ENCODE measurements at places on chromosomes 13 and 19.

DNA sequence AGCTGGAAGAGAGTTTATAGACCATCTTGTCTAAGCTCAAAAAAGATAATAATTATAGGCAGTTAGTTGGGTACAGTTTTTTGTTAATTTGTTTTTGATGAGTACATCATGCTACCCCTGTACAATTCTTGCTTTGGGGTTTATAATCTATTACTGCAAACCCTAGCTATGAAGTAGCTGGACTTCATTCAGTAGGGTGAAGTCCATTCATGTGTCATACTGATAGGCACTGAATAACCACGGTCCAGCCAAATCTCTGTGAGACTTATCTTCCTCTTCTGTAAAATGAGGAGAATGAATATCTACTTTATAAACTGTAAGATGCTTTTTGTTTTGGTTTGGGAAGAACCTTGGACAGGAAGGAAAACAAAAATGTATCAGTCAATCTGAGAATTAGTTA lies 19.5 kb downstream of the SLC46A3 start:
- DNase-seq, result no peak

GRCh38 chr13:71797517-71797916 lies 69.5 kb downstream of the DACH1 start:
- DNase-seq, result no peak

DNA sequence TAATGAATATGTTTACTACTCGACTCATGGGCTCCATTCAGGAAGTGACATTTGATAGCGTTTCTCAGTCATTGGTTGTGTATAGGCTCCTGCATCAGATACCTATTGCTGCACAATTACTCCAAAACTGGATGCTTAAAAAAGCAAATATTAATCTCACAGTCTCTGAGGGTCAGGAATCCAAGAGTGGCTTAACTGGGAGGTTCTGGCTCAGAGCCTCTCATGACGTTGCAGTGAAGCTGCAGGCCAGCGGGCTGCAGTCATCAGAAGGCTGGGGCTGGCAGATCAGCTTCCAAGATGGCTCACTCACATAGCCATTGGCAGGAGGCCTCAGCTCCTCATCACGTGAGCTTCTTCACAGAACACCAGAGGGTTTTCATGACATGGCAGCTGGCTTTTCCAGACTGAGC lies 525.1 kb upstream of the NBEA start:
- no peak for DNase-seq

DNA sequence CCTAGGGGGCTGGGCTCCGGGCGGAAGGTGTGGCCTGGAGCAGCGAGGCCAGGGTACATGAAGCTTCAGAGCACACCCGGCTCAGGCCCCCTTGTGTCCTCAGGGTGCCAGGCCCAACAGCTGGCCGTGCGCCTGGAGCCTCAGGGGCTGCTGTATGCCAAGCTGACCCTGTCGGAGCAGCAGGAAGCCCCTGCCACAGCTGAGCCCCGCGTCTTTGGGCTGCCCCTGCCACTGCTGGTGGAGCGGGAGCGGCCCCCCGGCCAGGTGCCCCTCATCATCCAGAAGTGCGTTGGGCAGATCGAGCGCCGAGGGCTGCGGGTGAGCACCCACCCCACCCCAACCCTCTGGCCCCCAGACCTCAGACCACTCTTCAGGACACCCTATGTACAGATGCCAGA lies 3.2 kb downstream of the SYDE1 start:
- no peak for DNase-seq

- no peak for DNase-seq
Observed at GRCh38 chr13:38990693-38991092, at the start of gene STOML3. STOML3 (minus strand) TSS chr13:38990831; CDS start chr13:38990721, 110 bp downstream.

DNA sequence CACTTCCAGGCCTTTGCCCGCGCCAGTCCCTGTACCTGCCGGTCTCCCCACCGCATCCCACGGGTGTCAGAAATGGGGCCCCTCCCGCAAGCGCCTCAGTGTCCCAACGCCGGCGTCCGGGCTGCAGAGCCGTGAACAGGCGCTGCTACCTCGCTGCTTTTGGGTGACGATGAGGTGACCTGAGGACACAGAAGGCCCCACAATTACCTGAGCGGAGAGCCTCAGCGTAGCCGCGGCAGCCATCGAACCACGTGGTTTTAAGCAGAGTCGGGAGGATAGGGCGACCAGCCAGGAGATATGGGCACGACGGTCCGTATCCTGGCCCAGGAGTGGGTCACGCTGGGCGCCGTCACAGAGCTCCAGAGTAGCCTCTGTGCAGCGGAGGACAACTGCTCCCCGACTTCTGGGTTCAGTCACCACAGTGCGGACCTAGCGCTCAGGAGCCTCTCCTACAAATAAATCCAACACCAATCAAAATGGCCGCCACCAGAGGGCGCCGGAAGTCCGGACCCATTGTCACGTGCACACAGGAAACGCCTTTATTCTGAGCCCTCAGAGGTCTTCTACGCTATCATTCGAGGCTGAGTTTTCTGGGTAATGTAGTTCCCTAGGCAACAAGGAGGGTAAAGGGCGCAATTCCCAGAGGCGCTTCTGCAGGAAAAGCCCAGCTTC lies at the start of gene ZNF814:
TSS of gene ZNF814 (minus strand) at position 478 of the 672 bp plus-strand sequence. CDS start at position 243, 235 bp downstream.
- peak; percentile 81 for DNase-seq

- DNase-seq, result no peak
Observed at GRCh38 chr19:50797429-50797780, 7.2 kb downstream of the ACP4 start.

DNA sequence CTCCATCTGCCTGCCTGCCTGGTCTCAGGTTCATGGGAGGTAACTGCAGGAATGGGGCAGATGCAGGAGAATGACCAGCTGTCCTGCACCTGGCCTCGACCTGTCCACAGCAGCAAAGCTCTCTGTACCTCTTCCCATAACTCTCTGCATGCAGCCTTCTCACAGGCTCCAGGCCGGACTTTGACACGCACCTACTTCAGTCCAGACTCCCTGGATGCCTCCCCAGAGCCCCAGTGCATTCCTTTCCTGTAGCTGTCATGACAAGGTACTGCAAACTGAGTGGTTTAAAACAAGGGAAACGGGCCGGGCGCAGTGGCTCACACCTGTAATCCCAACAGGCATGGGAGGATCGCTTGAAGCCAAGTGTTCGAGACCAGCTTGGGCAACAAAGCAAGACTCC lies 3.3 kb downstream of the NANOS2 start:
- no peak for DNase-seq

DNA sequence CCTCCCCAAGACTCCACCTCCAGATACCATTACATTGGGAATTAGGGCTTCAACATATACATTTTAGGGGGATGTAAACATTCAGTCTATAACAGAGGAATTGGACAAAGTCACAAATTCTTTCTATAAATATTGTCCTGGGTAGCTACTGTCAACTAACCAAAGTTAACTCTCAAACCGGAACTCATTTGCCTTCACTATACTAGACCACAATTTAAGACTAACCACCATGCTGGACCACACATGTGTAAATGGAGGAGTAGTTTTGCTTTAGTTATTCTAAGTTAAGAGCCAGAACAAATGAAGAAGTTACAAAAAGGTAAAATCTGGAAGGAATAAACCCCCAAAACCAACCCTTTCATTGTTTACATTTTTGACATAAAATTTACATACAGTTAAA lies 222.8 kb downstream of the NDFIP2 start:
- DNase-seq, result no peak

GRCh38 chr13:112818040-112818697 lies 128.3 kb downstream of the ATP11A start:
- DNase-seq, result no peak

DNA sequence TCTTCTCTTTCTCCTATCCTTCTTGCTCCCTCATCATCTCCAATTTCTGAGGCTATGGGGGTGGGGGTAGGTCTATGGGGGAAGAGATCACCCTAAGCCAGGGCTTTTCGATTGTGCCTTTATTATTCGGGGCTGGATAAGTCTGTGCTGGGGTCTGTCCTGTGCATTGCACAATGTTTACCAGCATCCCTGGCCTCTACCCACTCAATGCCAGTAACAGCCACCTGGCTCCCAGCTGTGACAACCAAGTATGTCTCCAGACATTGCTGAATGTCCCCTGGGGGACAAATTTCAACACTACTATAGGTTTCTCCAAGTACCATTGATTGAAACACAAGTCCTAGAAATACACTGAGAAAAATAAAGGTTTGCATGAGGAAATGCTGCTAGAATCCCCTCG lies 13.2 kb downstream of the CBY2 start:
- DNase-seq, result no peak

- DNase-seq, result no peak
Observed at GRCh38 chr19:31331536-31331935, 17.7 kb downstream of the TSHZ3 start.

DNA sequence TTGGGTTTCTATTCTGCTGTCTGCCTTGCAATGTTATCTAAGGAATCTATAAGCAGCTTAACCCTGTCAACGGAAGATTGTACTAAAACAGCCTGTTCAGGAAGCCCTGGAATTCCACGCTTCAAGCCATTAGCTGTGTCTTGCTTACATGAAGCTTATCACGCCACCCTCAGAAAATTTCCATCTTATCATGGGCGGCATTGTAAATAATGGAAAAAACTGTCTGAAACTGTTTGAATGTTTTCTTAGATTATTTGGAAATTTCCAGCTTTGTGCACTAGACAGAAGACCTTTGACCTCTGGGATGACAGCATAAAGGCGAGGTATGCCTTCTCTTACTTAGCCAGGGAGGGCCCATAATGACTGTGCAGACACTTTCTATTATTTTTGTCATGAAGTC lies 319.7 kb downstream of the KCNRG start:
- DNase-seq, result no peak

- DNase-seq, result no peak
Observed at GRCh38 chr19:7554990-7555864, 19.7 kb downstream of the PNPLA6 start.

- DNase-seq, result no peak
Observed at GRCh38 chr19:38800577-38801347, 11.8 kb downstream of the LGALS7B start.

GRCh38 chr19:2613507-2614295 lies 88.8 kb downstream of the GNG7 start:
- DNase-seq, result no peak

- no peak for DNase-seq
Observed at GRCh38 chr13:42055500-42056085, 7.1 kb downstream of the DGKH start.

DNA sequence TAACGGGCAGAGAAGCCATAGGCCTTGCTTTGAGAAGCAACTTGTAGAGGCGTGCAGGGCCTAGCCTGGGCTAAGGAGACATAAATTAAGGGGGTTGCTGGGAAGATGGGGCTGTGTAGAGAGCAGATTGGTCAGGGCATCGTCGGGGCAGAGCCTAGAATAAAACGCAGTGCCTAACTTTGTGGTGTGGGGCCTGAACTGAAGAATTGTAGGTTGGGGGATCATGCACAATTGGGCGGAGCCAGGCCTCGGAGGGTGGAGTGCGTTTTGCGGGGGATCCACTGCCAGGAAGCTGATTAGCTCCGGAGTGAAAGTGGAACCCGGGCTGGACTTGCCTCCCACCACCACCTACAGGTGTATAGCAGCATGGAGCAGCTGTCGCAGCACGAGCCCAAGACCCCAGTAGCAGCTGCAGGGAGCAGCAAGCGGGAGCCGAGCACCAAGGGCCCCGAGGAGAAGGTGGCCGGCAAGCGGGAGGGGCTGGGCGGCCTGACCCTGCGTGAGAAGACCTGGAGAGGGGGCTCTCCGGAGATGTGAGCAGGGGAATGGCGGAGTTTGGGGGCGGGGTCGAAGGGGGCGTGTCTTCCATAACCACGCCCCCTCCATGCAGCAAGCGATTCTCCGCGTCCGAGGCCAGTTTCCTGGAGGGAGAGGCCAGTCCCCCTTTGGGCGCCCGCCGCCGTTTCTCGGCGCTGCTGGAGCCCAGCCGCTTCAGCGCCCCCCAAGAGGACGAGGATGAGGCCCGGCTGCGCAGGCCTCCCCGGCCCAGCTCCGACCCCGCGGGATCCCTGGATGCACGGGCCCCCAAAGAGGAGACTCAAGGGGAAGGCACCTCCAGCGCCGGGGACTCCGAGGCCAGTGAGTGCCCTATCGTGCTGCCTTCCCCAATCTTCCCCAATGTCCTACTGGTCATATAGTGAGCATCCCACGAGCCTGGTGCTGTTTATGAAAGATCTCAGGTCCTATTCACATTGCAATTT lies 13.8 kb downstream of the DNASE2 start:
- DNase-seq, result peak; percentile 69

- DNase-seq, result no peak
Observed at GRCh38 chr19:14553042-14553938, 18.6 kb downstream of the NDUFB7 start.

- no peak for DNase-seq
Observed at GRCh38 chr19:9720541-9720940, 45.6 kb upstream of the ZNF562 start.

- no peak for DNase-seq
Observed at GRCh38 chr13:73300718-73301425, 242.1 kb downstream of the KLF5 start.

GRCh38 chr19:18742324-18742723 lies 48.8 kb downstream of the COMP start:
- DNase-seq, result no peak

- DNase-seq, result no peak
Observed at GRCh38 chr19:44943801-44944249, 1.8 kb downstream of the APOC4 start.

DNA sequence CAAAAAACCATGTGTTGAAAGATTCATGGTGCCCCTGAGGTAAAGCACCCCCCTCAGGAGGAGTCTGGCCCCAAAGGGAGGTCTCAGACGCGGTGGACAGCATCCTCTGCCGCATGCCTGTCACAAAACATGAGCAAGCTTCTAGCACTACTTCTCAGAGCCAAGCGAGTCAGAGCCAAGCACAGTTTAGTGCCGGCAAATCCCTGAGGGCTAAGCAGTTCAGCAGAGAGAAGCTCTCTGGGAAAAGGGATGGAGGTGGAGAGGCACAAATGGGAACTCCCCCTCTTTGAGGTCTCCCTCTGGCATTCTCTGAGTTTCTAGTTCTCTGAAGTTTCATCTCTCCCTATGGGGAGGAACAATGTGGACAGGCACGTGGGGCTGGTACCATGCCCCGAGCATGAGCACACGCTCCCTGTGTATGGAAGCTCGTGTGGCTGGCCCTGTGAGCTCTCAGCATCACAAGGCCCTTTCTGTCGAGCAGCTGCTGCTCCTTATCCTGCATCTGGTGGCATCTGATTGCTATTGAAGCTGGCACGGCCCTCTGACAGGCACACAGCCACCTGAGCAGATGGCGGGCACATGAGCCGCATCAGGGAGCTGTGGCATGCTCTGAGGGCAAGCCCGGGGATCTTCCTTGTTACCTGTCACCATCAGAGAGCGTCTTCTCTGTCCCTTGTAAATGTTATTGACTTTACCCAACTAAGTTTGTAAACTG lies 325.1 kb downstream of the SLC7A1 start:
- DNase-seq, result no peak

DNA sequence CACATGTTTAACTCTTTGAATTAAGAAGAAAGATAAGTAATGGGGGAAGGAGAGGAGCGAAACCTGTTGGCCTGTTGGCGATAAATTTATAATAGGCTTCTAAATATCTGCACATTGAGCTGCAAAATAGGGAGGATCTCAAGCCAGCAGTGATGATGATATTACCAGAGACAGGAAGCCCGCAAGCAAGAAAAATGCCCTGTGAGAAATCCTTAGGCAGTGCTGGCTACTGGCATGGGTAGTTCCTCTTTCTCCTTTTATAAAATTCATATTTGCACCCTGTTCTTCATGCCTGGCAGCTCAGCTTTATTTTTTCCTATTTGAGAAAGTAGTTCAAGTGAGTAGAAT lies 858 bp upstream of the USP12 start:
- no peak for DNase-seq
